ENCODE measurements at places on chromosomes 7 and 10.

GRCh38 chr10:106508950-106509349 is 655.6 kb downstream of the SORCS1 start:
- ATAC-seq = no peak

DNA sequence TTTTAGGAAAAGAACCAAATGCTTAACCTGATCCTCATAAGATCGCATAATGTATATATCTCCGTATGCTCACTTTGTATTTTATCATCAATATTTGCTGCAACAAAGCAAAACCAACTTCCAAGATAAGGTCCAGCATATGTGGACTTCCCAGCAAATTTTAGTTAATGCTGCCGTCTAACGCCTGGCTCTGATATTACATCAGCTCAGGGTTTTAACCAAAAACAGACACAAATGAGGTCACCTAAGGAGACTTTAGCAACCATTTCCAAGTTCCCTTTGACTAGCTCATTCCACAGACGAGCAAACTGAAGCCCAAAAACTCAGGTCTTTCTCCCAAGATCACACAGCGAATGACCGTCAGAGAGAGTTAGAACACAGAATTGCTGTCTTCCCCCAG is 59.4 kb upstream of the UCN3 start:
- ATAC-seq = no peak

GRCh38 chr10:90746829-90747228 is 111.0 kb downstream of the HTR7 start:
- ATAC-seq = no peak

- no peak for ATAC-seq
Measured at GRCh38 chr7:865921-866320, 10.4 kb upstream of the GET4 start.

DNA sequence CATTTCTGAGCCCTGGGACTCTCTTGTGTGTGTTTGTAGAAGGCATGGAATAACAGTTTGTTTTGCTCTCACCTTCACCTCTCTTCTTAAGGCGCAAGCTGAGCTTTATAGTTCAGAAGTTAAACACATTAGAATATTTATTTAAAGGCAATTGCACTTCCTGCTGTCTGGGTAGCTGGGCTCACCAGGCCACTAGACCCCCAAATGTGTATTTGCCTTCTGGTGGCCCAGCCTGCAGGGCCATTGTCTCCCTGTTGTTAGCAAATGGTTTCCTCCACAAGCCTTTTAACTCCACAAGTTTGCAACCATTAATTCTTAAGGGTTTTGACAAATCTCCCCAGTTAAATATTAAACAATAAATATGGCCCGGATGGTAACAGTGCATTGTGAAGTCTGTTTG is 31.1 kb upstream of the NEUROD6 start:
- no peak for ATAC-seq

DNA sequence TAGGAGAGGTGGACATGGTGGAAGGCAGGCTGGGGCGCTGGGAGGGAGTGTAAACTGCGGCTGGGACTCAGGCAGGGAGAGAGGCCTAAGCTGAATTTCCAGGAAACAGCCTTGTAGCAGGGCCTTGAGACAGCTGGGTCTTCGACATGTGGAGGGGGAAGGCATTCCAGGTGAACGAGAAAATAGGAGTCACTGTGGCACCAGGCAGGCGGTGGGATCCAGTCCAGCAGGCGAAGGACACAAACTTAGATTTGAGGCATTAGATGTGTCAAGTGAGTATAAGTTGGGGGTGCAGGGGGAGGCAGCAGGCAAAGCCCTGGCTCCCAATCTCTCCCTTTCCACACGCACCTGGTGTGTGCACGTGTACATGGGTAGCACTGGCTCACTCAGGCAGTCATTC is 105.3 kb downstream of the PTPN20 start:
- no peak for ATAC-seq

GRCh38 chr7:40909346-40909980 is 774.7 kb downstream of the SUGCT start:
- no peak for ATAC-seq

DNA sequence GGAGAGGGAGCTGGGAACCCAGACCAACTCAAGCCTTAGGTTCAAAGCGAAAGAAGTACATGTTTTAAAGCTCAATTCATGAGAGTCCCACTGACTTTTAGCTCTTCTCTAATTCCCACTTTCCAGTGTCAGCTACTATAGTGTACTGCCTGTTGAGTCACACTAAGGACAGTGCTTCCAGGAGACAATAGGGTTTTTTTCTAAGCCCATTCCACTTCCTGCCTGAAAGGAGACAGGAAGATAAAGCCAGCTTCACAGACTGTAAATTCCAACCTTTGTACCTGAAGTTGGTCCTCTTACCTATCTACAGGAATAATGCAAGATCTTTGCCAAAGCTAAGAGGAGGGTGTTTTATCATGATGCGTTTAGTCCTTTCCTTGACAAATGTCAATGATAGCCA is 4.4 kb downstream of the MSRB2 start:
- ATAC-seq = no peak

DNA sequence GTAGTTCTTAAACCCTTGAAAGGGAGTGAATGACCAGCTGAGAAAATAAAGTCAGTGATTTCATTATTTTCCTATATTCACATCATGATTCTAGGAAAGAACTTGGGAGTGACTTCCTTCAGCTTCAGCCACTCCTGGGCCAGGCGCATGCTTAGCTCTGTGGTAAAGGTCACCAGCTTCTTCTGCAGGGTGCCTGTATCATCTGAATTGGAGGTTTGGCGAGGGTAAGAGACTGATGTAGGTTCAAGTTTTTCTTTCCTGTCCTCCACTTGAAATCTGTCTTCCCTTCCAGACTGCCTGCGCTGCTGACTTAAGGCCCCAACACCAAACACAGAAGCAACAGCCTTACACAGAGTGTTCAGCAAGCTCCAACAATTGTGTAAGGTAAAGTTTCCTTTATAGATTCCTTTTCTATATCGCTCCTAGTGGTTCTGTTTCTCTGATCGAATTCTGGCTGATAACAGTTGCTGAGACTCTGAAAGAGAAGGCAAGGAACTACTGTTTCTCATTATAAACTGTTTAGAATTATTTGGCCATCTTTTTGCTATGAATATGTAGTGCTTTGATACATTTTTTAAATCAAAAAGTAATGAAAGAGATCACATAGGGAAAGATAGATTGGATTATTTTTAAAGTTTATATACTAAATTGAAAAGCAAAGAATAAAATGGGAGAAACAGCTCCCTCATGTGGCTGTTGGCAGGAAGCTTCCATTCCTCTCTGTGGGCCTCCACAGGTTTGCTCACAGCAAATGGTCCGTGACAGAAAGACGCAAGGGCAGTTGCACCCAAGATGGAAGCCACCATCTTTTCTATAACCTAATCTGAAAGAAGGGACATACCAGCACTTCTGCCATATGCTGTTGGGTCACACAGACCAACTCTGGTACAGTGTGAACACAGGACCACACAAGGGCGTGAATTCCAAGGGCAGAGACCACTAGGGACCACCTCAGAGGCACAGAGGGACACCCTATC is 14.0 kb downstream of the GATAD1 start:
- ATAC-seq = no peak

DNA sequence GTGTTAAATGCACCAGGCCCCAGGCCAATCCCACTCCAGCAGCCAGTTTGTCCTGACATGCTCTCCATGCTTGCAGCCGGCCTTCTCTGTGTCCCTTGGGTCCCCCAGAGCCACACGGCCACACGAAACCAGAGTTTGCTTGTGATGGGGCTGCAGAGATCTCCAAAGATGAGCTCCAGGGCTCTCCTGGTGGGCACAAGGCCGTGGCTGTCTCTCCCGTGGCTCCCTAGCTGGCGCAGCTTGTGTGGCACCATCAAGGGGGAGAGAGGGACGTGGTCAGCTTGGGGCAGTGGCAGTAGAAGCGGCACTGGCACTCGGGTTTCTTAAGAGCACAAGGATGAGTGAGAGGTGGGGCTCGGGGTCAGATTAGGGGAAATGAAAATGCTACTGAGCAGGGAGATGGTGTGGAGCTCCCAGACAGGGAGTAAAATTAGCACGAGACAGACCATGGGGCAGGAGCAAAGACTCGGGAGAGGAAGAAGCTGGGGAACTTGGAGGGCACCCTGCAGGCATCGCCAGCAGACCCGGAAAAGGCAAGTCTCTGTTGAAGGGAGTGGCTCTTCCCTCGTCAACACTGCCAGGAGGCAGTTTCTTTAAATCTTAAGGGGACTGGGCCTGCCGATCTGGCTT is 572.5 kb upstream of the FOXK1 start:
- no peak for ATAC-seq

- no peak for ATAC-seq
Measured at GRCh38 chr10:49694466-49694865, 15.0 kb downstream of the C10orf53 start.

DNA sequence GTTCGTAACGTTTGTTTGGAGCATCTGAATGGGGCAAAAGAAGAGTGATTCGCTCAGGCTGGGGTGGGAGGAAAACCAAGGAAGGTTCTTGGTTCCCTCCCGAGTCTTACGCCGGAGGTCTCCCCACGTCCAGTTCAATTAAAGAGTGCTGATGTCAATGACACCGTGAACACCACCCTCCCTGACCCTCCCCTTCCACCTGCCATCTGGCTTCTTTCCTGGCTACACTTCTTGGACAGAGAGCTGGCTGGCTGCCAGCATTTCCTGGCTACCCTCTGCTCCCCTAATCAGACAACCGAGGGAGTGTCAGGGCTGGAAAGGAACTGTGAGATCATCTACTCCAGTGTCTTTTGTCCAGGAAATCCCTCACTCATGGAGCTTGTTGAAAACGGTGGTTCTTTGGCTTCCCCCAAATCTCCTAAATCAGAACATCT is 24.1 kb upstream of the FFAR4 start:
- peak; percentile 63 for ATAC-seq

DNA sequence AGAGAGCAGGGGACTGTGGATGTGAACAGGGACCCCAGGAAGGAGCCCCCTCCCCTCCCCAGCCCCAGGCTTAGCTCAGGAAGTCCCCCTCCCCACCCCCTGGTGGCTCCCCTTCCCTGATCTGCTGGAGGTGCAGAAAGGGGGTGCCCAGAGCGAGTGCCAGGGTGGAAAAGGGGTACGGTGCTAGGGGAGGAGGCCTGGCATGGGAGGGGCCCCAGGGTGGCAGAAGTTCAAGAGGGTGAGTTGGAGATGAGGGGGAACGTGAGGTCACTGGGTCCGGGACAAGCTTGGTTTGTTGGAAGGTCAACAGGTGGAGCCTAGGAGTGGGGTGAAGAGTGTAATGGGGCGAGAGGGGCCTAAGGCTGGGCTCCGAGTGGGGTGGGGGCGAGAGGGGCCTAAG is 21.5 kb upstream of the TBL2 start:
- ATAC-seq = no peak

DNA sequence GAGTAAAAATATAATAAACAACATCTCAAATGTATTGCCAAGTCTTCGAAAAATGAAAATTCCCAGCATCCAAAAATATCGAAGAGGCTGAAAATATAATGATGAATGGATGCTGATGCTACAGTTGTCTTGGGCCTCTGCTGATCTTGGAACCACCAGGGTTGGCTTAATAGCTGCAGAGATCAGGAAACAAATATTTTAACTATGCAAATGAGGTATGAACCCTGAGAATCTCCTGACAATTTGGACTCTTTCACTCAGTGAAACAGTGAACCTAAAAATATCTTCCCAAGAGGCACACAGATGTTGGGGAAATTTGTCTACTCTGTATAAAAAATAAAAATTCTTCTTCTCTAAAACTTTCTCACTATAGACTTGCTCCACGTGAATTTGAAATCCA is 97.7 kb upstream of the EGFR start:
- ATAC-seq = no peak

GRCh38 chr10:115921795-115922194 is 351.2 kb downstream of the GFRA1 start:
- no peak for ATAC-seq

DNA sequence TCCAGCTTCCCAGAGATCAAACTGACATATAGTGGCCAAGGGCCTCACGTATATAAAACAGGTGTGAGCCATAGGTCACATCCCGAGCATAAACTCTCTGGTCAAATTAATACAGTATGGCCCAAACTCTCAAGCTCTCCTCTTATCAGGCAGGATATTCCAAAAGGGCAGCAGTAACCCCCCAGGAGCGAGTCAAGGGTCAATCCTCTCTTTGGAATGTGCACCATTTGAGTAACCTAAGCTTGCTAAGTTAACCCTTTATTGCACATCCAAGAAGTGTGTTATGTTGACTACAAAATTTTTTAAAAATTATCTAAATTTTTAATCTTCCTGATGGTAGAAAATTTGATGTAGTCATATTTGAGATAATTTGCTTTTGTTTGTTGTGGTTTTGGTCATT is 4.5 kb upstream of the TRIM24 start:
- no peak for ATAC-seq

DNA sequence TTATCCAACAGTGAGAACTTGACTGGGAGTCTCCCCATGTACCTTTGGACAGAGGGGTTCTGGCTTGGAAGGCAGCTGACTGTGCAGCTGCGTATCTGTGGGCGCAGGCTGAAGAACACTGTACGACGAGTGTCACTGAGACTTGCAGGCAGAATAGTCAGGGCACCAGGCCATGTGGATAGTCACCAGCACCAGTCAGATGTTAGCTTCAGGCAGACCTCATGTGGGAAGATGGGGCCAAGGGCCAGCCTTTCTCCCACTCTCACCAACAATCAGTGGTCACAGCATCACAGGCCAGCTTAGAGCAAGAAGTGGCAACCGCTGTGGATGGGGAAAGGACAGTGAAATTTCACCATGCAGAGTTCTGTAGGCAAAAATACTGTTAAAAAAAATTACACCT is 43.4 kb upstream of the GJD4 start:
- ATAC-seq = no peak

DNA sequence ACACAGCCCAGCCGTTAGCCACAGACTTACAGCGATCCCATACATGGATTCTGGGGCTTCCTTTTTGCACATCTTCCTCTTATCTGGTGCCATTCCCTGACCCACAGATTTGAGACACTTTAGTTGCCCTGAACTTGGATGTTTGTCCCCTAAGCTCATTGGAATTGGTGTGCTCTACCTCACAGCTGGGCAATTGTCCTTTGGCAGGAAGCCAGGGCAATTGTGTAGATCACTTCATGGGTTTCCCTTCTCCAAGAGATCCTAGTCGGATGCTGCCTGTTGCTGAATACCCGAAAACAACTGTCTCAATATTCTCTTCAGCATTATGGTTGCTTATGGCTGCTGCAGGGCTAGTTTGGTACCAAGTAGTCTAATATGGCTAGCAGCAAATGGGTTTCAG is 470.7 kb upstream of the MKI67 start:
- ATAC-seq = no peak

DNA sequence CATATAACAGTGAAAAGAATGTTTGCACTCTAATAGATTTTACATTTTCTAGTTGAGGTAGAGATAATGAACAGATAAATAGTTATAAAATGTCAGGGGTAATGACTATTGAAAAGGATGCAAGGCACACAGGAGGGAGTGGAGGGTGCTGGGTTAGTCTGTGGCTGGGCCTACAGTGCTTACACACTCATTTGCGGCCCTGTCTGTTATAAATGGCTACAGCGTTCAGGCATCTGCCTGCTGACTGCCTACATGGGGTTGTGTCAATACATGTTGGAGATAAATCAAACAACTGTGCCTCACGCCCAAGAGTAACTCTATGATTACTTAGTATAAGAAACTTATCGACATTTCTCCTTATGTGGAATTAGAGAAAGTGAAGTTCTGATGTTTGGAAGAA is 313.3 kb downstream of the ACTR3B start:
- ATAC-seq = no peak
